Endodermal cell (in vitro differentiated cells): ENCODE measurements at places on chromosomes 11 and 22.

- no peaks in the 10 kb centered on the region for H3K4me1 ChIP-seq
- no peak overlapping the region for H3K4me3 ChIP-seq
- H3K27me3 ChIP-seq: no peaks in the 10 kb centered on the region
- peaks cover 57% of the 10 kb centered on the region for H3K36me3 ChIP-seq
- DNase-seq: no peak
Observed at GRCh38 chr11:116893906-116894305, 56.5 kb upstream of the APOA1 start.

GRCh38 chr11:119169282-119169719 lies 776 bp downstream of the NLRX1 start:
- no peaks in the 10 kb centered on the region for H3K27me3 ChIP-seq
- no peaks in the 10 kb centered on the region for H3K4me1 ChIP-seq
- H3K27ac ChIP-seq: peak overlapping the region; percentile 70
- DNase-seq: peak; percentile 92
- H3K4me3 ChIP-seq: peak overlapping the region; percentile 83

DNA sequence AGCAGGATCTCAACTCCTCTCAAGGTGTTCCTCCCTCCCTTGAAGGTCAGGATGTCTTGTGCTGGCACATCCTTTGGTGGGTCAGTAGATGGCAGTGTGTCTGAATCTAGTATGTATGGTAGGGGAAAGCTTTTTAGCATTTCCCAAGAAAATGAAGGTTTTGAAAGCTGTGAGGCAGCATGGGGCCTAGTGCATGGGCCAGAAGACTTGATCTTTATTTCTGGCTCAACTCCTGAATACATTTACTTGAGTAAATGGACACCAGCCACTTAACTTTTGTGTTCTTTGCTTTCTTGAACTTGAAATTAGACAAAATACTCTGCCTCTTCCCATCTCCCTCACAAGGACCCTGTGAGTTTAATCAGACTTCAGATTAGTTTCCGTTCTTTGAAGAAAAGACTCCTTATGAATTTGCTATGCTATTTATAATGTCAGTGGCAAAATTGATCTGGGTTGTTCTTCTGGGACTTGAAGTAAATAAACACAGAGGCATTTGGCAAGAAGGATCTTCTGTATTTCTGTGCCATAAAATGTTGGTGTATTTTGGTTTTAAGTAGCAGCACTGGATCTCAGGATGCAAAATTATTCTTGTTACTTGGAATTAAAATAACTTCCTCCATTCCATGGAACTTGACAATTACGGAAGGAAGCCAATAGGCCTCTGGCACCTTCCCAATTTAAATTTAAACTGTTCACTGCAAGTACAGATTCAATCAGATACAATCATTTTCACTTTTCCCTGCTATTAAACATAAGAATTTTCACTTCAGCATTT lies 288.8 kb downstream of the CASP12 start:
- H3K4me1 ChIP-seq: peaks cover 5% of the 10 kb centered on the region
- no peak overlapping the region for H3K27ac ChIP-seq
- peak; percentile 68 for DNase-seq
- no peaks in the 10 kb centered on the region for H3K27me3 ChIP-seq
- no peaks in the 10 kb centered on the region for H3K36me3 ChIP-seq

DNA sequence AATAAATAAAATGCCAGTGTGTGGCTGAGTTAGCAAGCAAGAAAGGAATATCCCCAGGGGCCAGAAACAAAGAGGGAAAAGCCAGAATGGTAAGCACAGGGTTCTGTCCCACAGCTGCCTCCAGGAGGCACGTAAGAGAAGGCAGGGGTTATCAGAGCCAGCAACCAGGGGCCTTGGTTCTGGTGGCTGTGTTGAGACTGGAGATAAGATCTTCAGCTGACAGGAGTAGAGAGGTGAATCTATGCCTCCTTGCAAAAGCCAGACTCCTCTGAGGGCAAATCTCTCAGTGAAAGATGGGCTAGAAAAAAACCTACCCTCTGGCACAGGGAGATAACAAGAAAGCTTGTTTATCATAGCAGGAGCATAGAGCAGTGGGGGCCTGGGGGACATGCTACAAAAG lies 29.8 kb upstream of the NFAM1 start:
- peaks cover 21% of the 10 kb centered on the region for H3K4me1 ChIP-seq
- no peak overlapping the region for H3K4me3 ChIP-seq
- H3K36me3 ChIP-seq: no peaks in the 10 kb centered on the region
- H3K27me3 ChIP-seq: no peaks in the 10 kb centered on the region

- no peak overlapping the region for H3K4me3 ChIP-seq
- no peaks in the 10 kb centered on the region for H3K27me3 ChIP-seq
- H3K27ac ChIP-seq: no peak overlapping the region
- no peaks in the 10 kb centered on the region for H3K36me3 ChIP-seq
Observed at GRCh38 chr11:36724742-36725385, 126.8 kb upstream of the RAG2 start.

GRCh38 chr11:23192256-23192655 lies 332.0 kb upstream of the CCDC179 start:
- peaks cover 5% of the 10 kb centered on the region for H3K36me3 ChIP-seq
- DNase-seq: no peak
